ENCODE measurements at places on chromosomes 6 and 20. TPM values are rescaled to one million over a fixed set of nuclear protein-coding genes. Genes with fewer than 3 reads are reported as not detected.

GRCh38 chr20:16955971-16956370 lies 207.8 kb downstream of the OTOR start:
- H3K4me1 ChIP-seq = no peaks in the 10 kb centered on the region
- no peaks in the 10 kb centered on the region for H3K27me3 ChIP-seq
- DNase-seq = no peak

Gene RIMS4
- not detected for polyA plus RNA-seq

GRCh38 chr20:36179170-36179945 lies 24.8 kb downstream of the EPB41L1 start:
- no peak for DNase-seq
- H3K27ac ChIP-seq = no peak overlapping the region
- H3K27me3 ChIP-seq = no peaks in the 10 kb centered on the region
- H3K36me3 ChIP-seq = peaks cover 58% of the 10 kb centered on the region
- H3K4me1 ChIP-seq = peaks cover 2% of the 10 kb centered on the region

DNA sequence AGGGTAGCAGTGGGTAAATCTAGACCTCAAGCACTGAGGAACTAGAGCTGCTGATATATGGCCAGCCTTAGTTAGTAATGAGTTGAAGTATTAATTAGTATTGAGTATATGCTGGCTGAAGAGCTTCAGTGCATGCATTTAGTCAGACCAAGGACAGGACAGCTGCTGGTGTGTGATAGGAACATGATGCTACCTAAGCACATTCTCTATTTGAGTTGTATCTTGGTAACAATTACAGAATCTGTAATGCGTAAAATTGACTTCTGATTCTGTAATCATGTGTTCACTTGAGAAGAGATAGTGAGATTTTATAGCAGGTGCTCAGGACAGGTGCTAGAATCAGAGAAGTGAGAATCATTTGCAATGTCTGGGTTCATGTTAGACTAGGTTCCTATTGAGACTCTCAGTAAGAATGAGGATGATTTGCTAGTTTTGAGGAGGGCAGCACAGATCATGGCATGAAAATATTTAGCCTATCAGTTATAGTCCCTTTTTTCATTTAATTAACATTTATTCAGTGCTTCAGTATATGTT lies 369.4 kb upstream of the HS3ST5 start:
- H3K4me1 ChIP-seq = no peaks in the 10 kb centered on the region
- H3K36me3 ChIP-seq = no peaks in the 10 kb centered on the region
- DNase-seq = no peak

- no peak for DNase-seq
- no peaks in the 10 kb centered on the region for H3K27me3 ChIP-seq
- no peaks in the 10 kb centered on the region for H3K36me3 ChIP-seq
- H3K4me1 ChIP-seq = no peaks in the 10 kb centered on the region
These were observed 65.7 kb downstream of the SCP2D1 start for GRCh38 chr20:18879262-18879661.

Gene ZC3H12D
- 0.82 TPM for polyA plus RNA-seq

DNA sequence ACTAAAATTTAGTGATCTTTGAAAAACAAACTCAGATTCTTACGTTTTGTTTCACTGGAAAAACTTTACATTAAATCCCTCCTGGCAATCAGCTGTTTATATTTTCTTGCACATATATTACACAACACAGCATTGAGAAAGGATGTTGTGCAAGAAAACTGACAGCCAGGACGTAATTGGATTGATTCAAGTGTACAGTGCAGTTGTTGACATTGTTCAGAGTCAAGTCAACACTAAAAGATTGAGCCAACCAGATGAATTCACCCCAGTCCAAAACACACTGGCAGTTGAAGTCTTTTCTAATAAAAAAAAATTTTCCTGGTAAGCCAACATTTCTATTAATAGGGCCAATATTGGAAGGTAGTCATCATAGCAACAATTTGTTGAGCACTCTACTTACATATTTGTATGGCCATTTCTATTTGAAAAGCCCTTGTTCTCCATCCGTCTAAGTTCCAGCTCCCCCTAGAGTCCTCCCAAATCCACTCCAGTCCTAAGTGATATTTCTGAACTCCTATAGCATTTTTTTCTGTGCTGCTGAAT lies 20.9 kb upstream of the VNN1 start:
- no peak for DNase-seq
- H3K4me1 ChIP-seq = no peaks in the 10 kb centered on the region
- no peaks in the 10 kb centered on the region for H3K36me3 ChIP-seq
- no peak overlapping the region for H3K4me3 ChIP-seq
- no peaks in the 10 kb centered on the region for H3K27me3 ChIP-seq

DNA sequence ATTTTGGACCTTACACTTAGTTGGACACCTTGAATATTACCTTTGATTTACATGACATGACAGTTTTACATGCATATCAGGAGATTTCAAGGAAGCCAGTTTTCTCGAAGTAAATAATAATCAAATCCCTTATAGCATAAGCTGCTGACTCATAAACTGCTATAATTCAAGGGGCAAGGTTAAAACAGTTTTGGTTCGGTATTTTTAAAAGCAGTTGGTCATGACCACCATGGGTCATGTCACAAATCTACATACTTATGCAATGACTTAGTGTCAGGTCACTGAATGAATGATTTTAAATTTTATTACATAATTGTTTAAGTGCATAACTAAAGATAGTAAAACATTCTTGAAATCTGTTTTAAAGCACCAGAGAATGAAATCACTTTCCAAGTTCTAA lies 158.0 kb downstream of the DST start:
- H3K4me3 ChIP-seq = no peak overlapping the region
- no peaks in the 10 kb centered on the region for H3K27me3 ChIP-seq
- no peak for DNase-seq
- peaks cover 3% of the 10 kb centered on the region for H3K36me3 ChIP-seq
- H3K27ac ChIP-seq = no peak overlapping the region

Gene KIFC1
- polyA plus RNA-seq = not detected

Gene PTK6
- polyA plus RNA-seq = 0.26 TPM

Gene TMEM170B
- polyA plus RNA-seq = 2.7 TPM

DNA sequence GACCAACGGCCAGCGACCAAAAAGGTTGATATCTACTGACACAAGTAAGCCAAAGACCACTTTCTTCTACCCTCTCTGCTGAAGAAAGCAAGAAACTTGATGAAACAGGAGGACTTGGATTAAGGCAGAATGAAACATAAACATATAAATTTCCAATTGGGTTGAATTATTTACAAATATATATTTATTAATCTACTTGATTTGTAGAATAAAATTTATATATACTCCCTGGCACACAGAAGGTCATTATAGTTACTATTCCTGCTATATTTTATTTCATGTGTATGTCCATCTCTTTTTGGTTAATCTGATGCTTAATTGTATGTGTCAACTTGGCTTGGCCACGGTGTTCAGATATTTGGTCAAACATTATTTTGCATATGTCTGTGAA lies 4.2 kb upstream of the ADGRG6 start:
- H3K4me1 ChIP-seq = no peaks in the 10 kb centered on the region
- no peak for DNase-seq
- no peak overlapping the region for H3K27ac ChIP-seq
- H3K36me3 ChIP-seq = no peaks in the 10 kb centered on the region
- H3K4me3 ChIP-seq = no peak overlapping the region

Gene TRIM38
- 12.2 TPM for polyA plus RNA-seq

- no peak overlapping the region for H3K27ac ChIP-seq
- H3K27me3 ChIP-seq = no peaks in the 10 kb centered on the region
- no peak for DNase-seq
- no peaks in the 10 kb centered on the region for H3K4me1 ChIP-seq
- no peak overlapping the region for H3K4me3 ChIP-seq
These were observed 129.9 kb downstream of the FYN start for GRCh38 chr6:111743360-111743759.

Gene GNRH2
- not detected for polyA plus RNA-seq

DNA sequence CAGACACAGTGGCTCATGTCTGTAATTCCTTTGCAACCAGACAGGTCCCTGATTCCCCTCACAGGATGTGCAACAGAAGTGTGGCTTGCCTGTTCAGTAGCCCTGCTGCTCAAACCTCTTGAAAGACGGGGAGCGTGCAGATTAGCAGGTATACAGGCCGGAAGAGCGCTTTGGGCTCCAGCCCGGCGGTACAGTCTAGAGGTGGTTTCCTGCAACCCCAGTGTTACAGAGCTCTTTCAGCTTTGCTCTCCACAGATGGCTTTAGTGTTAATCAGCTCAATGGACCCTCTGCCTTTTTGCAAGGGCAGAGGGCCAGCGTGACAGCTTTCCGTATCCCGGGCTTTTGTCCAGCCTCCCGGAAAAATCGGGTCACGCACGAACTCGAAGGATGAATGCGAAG lies 67.2 kb upstream of the TNFRSF21 start:
- no peaks in the 10 kb centered on the region for H3K27me3 ChIP-seq
- no peak for DNase-seq
- no peaks in the 10 kb centered on the region for H3K4me1 ChIP-seq
- no peak overlapping the region for H3K27ac ChIP-seq
- no peaks in the 10 kb centered on the region for H3K36me3 ChIP-seq
- H3K4me3 ChIP-seq = no peak overlapping the region

Gene ADGRF4
- not detected for polyA plus RNA-seq

DNA sequence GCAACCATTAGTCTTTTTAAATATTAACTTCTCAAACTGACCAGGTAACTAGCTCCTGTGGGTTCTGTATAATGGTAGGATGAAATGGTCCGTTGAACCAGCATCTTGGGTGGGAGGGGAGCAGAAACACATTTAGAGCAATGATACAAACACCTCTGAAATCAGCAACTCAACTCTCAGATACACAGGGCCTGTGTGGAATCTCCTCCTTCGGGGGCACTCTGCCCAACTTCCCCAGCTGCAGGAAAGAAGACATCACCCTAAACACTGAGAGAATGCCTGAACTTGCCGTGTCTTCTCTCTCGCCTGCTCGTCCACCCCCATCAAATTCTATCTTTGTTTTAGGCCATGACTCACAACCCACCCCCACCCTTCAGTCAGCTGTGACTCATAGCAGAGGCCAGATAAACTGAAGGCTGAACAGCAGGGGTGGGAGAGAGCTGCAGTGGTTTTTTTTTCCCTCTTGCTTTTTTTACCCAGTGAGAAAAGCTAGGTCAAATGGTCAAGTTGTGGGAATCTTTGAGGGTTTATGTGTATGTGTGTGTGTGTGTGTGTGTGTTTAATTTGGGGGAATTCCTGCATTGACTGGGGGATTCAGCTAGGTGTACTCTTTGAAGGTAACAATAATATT lies 593.4 kb upstream of the JAG1 start:
- peaks cover 5% of the 10 kb centered on the region for H3K4me1 ChIP-seq
- no peak overlapping the region for H3K27ac ChIP-seq
- peak; percentile 59 for DNase-seq

DNA sequence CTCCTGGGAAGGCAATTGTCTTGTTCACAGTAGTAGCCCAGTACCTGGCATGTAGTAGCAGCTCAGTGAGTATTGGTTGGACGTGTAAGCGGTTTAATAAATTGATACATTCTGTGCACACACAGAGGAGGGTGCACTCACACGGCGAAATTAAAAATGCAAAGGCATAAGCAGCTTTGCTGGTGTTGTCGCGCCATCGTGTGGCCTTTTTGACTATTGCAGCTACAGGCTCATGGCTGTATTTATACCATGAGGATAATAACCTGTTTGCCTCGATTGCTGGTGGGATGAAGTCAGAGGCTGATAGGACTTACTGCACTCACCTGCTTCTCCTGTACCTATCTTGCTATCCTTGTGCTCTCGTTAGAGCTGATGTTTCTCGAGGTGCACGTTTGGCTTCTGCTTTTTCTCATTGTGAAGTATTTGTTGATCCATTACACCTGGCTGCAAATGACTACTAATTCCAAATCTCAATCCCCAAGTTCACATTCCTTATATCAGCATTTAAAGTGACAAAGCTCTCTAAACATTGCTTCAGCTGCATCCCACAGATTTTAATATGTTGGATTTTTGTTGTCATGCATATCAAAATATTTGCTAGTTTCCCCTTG lies 61.5 kb downstream of the TBXT start:
- no peaks in the 10 kb centered on the region for H3K36me3 ChIP-seq
- no peak for DNase-seq
- no peaks in the 10 kb centered on the region for H3K27me3 ChIP-seq
- H3K27ac ChIP-seq = no peak overlapping the region

Gene FOXP4
- 14.0 TPM for polyA plus RNA-seq

DNA sequence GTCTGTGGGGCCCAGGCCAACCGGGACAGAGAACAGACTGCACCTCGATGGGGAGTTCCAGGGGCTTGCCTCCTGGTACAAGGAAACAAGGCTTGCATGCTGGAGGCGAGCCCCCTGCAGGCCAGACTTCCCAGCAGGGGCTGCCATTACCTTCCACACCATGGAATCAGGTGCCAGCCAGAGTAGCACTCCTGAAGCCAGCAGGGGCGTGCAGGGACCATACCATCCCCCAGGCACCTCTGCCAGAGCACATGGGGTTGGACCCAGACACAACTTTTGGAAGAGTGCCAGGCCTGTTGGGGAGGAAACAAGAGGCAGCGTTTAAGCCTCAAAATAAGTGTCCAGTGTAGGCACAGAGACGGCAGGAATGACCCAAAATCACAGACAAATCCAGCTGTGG lies 6.5 kb downstream of the DDO start:
- no peak overlapping the region for H3K27ac ChIP-seq
- no peaks in the 10 kb centered on the region for H3K36me3 ChIP-seq
- H3K4me3 ChIP-seq = no peak overlapping the region
- no peaks in the 10 kb centered on the region for H3K4me1 ChIP-seq
- DNase-seq = no peak
- no peaks in the 10 kb centered on the region for H3K27me3 ChIP-seq

DNA sequence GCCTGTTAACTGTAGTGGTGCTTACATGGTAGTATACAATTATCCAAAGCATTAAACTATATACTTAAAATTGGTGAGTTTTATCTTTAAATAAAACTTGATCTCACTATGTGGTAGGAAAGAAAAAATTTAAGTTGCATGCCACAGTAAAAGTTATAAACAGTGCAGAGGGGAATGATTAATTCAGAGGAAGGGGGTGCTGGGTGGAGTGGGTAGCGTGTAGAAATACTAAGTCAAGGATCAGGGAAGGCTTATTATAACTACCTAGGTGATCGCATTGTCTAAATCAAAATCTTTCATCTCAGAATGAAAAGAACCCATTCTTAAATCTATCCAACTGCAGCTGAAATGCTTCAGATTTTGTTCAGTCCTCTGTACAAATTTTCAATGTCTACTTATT lies 428.3 kb downstream of the ADGRB3 start:
- no peak for DNase-seq
- no peaks in the 10 kb centered on the region for H3K27me3 ChIP-seq
- H3K4me1 ChIP-seq = no peaks in the 10 kb centered on the region
- no peak overlapping the region for H3K4me3 ChIP-seq
- H3K27ac ChIP-seq = no peak overlapping the region

Gene PROCR
- polyA plus RNA-seq = 20.7 TPM

Gene DEF6
- polyA plus RNA-seq = 2.7 TPM

Gene SSTR4
- polyA plus RNA-seq = not detected

DNA sequence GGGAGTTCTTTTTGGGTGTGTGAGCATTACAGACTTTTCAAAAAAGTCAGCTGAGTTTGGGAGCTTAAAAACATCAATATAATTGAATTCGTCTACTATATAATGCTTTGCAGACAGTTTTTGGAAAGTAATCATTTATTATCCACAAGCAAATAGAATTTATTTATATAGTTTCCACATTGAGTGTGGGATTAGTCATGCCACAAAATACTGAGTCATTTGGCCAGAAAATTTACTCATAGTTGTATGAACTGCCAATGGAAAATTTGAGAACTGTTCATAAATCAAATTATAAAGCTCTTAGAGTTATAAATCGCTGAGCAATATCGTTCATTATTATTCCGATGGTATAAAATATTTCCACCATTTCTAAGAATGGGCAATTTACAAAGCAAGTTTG lies 5.0 kb downstream of the BEND6 start:
- no peak overlapping the region for H3K4me3 ChIP-seq
- no peaks in the 10 kb centered on the region for H3K36me3 ChIP-seq
- peaks cover 4% of the 10 kb centered on the region for H3K4me1 ChIP-seq
- no peaks in the 10 kb centered on the region for H3K27me3 ChIP-seq
- DNase-seq = no peak

Gene EPPIN
- not detected for polyA plus RNA-seq

Data from kidney (tissue), 22 donors.